PC-9 (cell line): ENCODE measurements at places on chromosomes 6 and 20. TPM values are rescaled to one million over a fixed set of nuclear protein-coding genes. Genes with fewer than 3 reads are reported as not detected.

The FERMT1 gene
- 18.2 and 20.6 TPM in 2 replicates for total RNA-seq

The RAET1L gene
- total RNA-seq, result 1.2 and 2.8 TPM in 2 replicates

DNA sequence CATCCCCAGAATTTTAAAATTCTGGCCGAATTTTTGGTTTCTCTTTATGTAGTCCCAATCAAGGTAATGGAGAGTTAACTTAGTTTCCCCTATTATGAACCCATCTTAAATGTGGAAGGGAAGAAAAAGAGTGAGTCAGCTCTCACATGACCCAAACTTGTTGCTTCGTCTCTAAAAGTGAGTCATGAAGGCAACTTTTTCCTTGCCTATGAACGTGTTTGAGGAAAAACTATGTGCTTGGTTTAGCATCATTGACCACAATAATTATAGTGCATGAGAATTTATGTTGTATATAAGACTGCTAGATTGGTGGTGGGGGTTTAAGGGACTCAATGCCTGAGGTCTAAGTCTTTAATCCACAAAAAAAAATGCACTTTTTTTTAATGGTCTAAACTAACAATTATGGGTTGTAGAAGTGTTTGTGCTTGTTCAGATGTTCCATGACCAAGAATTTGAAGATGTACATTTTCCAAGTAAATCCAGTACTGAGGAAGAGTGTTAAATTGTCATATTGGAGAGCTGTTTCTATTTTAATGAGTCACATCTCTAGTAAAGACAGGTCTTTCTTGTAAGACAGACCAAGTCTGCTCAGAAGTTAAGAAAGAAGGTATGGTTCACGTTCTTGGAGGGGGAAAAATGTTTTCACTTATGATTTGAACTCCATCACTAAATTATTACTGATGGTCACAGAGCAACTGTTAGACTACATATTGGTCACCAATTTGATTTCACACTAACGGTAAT lies 409.9 kb upstream of the MARCKS start:
- DNase-seq, result peak; percentile 77

GRCh38 chr6:2760882-2761842 lies 4.0 kb upstream of the WRNIP1 start:
- DNase-seq, result no peak

DNA sequence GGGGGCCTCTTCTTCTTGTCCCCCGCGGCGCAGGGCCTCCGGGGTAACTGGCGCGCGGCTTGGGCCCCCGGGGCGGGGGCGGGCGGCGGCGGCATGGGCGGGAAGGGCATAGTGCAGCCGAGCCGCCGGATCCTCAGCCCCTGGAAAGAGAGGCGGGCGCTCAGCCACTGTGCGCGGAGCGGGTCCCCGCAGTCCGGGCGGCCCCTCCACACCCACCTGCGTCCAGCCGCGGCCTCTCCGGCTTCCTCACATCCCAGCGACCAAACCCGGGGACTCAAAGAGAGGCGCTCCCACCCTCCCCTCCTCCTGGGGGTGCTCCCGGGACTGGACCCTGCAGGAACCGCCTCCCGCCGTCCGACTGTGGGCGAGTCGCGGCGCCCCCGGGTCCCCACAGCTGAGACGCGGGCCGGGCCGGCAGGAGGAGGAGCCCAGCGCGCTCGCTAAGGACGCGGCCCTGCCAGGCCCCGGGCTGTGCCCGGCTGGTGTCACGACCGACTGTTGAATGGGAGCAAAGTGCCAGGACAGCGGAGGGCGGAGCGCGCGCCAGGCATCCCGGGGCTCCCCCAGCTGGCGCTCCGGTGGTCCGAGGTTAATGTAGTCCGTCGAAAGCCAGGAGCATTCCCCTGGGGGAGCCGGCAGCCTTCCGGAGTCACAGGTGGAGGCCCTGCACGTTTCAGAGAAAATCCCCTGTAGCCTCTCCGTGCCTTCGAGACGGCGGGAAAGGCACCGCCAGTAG lies at the start of gene PRR18:
PRR18 (minus strand) TSS at position 360 of the 736 bp plus-strand sequence; CDS start at position 110, 250 bp downstream.
- no peak for DNase-seq

DNA sequence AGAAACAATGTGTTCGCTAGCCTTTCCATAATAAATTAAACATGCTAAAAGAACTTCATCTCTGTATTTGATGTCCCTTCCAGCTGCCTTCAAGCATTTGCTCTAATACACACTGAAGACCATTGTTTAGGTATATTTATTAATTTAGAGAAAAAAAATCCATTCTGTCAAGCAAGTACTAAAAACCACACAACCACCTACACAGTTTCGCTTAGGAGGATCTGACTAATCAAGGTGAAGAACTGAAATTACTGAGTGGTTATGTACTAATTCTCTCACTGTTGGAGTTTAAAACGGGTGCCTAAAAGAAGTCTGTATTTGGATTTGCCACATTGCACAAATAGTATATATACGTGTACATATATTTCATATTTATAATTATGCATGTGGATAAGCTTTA lies 58.9 kb downstream of the GMDS start:
- DNase-seq, result no peak

GRCh38 chr20:13791540-13792459 lies 7.0 kb downstream of the NDUFAF5 start:
- DNase-seq, result no peak

DNA sequence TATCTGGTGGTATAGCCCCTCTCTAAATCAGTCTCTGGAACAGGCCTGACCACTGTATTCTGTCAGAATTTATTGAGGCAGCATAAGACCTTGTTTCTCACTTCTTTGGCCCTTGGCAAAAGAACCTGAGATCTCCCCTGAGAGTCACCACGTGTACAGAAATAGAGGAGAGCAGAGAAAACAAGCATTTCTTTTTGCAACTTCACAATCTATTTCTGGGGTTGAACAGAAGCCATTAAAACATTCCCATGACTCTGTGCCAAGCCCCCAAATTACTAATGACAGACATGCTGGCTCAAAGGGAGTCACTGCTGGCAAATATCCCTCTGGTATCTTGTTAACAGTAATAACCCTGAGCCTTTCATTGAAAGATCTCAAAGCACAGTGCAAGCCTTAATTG lies 395.3 kb downstream of the MAFB start:
- no peak for DNase-seq

The LIME1 gene
- 18.7 and 24.8 TPM in 2 replicates for total RNA-seq

DNA sequence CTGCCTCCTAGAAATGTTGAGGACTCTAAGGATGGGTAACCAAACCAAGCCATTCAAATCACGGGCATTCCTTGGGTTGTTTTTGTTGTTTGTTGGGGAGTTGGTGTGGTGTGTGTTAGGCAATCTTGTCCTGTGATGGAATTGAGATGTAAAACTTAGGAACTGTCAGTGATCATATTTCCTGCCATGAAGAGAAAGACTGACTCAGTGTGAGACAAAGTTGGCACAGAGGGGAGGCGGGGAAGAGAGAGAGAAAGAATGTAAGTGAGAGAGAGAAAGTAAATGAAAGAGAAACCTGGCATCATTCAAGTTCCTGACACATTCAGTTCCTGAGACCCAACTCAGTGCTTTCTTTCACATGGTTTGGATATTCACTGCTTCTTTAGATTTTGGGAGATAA lies 21.6 kb upstream of the FBXO30 start:
- no peak for DNase-seq

DNA sequence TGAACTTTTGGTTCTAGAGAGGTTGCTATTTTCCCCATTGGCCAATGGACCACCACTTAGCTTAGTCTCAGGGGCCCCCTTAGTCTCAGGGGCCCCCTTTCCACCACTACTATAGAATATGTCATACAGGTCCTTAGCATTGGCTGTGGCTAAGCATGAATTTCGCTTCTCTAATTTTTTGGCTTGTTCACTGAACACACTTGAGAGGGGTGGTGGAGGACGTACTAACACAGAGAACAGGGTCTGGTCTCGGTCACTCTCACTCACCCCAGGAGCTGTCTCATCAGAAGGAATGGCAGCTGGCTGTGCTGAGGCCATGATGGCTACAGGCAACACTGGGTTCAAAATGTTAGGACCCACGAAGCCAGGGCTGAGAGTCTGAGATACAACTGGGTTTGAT lies 30.3 kb downstream of the ZNF318 start:
- DNase-seq, result no peak

DNA sequence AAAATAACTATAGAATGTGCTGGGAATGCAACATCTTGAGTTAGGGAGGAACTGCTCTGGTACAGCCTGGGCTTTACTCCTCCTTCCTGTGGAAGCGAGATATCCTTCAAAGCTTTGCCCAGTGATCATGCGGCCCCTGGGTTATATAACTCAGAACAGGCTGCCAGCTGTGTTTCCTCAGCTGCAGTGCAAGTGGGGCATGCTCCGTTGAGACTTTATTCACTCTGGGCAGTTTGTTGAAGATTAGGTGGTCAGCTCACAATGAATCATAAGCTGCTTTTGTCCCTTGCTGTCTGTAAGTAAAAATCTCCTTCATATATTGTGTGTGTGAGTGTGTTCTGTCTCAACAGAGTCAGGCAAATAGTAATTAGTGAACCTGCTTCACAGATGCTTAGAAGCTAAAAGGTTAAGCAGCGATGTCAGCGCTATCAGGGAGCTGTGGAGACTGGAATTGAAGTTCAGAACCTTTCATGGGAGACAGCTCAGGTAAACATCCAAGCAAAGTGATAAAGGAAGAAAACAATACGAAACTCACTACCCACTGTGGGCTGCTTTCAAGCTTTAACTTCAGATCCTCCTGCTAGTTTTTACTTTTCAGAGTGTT lies 688.4 kb downstream of the HTR1B start:
- no peak for DNase-seq

DNA sequence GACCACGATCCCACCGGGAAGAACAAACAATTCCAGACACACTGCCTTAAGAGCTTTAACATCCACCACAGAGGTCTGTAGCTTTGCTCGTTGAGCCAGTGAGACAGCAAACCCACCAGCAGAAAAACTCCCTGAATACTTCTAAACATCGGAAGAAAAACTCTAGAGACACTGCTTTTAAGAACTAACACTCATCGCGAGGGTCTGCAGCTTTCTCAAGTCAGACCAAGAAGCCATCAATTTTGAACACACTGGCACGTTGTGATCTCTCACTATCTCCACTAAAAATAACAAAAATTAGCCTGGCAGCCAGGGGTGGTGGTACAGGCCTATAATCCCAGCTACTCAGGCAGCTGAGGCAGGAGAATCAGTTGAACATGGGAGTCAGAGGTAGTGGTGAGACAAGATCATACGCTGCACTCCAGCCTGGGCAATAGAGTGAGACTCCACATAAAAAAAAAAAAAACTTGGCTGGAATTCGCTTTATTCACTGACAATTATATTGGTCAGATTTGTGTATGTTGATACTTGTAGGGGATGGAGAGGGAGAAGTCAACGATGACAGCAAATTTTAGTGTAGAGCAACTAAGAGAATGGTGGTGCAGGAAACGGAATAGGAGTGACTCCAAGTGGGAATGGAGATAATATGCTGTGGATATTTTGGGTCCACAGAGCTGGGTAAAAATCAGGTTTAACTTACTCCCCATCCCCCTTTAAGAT lies 860 bp upstream of the TMEM14C start:
- DNase-seq, result no peak

The PAX1 gene
- total RNA-seq, result not detected in 2 replicates

GRCh38 chr20:60794674-60795073 lies 457.4 kb upstream of the CDH4 start:
- no peak for DNase-seq

The ADGRG6 gene
- total RNA-seq, result 24.0 and 30.3 TPM in 2 replicates

DNA sequence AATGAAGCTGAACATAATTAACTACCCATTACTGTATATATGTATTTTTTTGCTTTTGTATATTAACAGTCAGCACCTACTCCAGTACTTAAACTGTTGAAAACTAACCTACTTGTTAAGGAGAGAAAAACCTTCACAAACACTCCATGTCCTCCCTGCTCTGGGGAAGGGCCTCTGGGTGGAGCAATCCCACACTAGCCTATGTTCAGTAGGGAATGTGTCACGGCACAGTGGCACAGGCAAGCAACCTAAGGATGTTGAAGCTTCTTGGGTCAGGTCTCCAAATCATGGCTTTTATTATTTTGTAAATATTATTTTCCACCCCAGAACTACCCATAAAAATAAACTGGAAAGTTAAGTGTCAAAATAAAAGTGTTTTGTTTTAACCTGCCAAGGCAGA lies 5.3 kb downstream of the MAN1A1 start:
- DNase-seq, result no peak

DNA sequence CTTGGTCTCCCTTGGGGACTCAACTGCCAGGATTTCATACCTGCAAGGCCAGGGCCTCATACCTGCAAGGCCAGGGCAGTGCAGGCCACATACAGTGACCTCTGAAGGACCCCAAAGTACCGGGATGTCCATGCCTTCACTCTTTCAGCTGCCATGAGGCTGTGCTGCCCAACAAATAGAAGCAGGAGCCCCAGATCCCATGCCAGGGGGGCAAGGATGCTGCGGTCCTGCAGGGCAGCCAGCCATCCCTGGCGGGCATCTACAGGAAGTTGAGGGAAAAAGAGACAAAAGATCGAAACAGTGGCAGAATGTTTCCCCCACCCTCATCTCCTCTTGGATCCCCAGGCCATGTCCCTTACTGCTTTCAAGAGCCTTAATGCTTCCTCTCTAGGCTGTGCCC lies 799 bp downstream of the NRM start:
- DNase-seq, result no peak

The GPANK1 gene
- 11.5 and 13.0 TPM in 2 replicates for total RNA-seq

- DNase-seq, result no peak
These were observed 3.9 kb downstream of the MAP7 start for GRCh38 chr6:136546331-136546730.

The OPRM1 gene
- total RNA-seq, result not detected in 2 replicates

The NR2E1 gene
- total RNA-seq, result not detected in 2 replicates

- DNase-seq, result no peak
These were observed 254.4 kb downstream of the RIMS1 start for GRCh38 chr6:72140795-72141194.

DNA sequence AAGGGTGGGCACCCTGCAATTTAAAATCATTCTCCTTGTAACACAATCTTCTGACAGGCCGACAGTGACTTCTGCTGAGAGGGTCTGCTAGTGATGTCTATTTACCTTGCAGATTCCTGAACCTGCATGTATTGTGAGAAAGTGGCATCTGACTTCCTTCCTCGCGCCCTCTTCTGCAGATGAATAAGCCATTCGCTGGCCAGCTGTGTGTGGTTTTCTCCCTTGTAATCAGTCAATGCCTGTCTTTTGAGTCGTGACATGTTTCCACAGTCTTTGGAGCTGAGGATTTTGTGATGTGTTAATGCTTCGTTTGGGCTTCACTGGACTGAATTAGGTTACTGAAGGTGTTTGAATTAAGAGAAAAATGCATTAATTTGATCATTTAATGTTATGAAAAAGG lies 125.3 kb downstream of the GRM1 start:
- no peak for DNase-seq

DNA sequence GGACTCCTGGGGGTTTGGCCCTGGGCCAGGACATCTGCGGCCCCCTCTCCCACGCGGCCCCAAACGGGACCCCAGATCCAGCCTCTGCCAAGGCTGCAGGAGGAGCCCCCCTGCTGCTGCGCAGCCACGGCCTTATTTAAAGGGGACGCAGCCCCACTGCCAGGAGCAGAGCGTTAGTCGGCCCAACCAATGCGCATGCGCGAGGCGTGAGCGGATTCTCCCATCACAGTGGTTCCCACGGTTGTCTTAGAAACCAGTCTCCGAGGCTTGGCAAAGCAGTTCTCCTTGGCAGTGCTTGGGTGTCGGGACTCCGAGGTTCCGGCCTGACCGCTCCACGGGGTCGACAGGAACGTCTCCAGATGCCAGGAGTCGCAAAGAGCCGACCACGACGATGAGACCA lies 288.3 kb upstream of the ZNF337 start:
- no peak for DNase-seq

GRCh38 chr20:3312940-3313682 lies 74.1 kb upstream of the SLC4A11 start:
- DNase-seq, result peak; percentile 54
